Mucosa of gallbladder (tissue), 1 donor: ENCODE measurements at places on chromosomes 7 and 10.

- DNase-seq: no peak
Observed at GRCh38 chr7:134548877-134549276, at the start of gene AKR1B15. TSS of gene AKR1B15 (plus strand) at chr7:134549110. CDS start at chr7:134564620, 15,510 bp downstream.

- DNase-seq: peak; percentile 21
Observed at GRCh38 chr7:152504367-152504766, 68.6 kb upstream of the KMT2C start.

GRCh38 chr7:34036051-34036920, 130.9 kb downstream of the BMPER start:
- DNase-seq: peak; percentile 87

GRCh38 chr10:28595613-28596012, 62.7 kb downstream of the WAC start:
- DNase-seq: no peak

- DNase-seq: no peak
Observed at GRCh38 chr10:103936022-103936421, 18.0 kb upstream of the STN1 start.

- DNase-seq: no peak
Observed at GRCh38 chr10:55212051-55212450, 411.0 kb upstream of the PCDH15 start.

- peak; percentile 22 for DNase-seq
Observed at GRCh38 chr10:31320550-31321211, 1.7 kb downstream of the ZEB1 start.

GRCh38 chr10:123884351-123884906, 7.2 kb downstream of the CPXM2 start:
- no peak for DNase-seq

DNA sequence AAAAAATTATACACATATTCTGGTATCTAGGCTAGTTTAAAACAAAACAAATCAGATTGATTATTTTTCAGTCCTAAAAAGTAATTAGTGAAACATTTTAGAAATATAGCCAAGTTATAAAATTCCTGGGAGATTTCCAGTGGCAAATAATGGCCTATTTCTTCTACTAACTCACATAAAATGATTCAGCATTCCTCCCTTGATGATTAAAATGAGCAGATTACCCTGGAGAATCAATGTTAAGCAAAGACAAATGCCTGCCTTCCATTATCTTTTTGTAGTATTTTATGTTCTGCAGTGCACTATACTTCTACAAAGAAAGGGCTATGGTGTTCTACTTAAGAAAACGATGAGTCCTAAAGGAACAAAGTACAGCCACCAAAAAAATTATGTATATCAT, 53.6 kb downstream of the PARD3 start:
- no peak for DNase-seq

DNA sequence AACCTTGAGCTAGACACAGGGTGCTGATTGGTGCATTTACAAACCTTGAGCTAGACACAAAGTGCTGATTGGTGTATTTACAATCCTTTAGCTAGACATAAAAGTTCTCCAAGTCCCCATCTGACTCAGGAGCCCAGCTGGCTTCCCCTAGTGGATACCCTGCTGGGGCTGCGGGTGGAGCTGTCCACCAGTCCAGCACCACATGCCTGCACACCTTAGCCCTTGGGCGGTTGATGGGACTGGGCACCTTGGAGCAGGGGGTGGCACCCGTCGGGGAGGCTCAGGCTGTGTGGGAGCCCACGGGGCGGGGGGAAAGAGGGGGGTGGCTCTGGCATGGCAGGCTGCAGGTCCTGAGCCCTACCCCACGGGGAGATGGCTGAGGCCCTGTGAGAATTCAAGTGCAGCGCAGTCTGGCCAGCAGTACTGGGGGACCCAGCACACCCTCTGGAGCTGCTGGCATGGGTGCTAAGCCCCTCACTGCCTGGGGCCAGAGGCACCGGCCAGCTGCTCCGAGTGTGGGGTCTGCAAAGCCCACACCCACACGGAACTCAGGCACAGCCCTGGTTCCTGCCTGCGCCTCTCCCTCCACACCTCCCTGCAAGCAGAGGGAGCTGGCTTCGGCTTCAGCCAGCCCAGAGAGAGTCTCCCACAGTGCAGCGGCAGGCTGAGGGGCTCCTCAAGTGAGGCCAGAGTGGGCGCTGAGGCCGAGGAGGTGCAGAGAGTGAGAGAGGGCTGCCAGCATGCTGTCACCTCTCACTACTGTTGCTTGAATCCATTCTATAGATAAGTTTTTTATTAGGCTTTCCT, 369.8 kb upstream of the SMIM30 start:
- no peak for DNase-seq

DNA sequence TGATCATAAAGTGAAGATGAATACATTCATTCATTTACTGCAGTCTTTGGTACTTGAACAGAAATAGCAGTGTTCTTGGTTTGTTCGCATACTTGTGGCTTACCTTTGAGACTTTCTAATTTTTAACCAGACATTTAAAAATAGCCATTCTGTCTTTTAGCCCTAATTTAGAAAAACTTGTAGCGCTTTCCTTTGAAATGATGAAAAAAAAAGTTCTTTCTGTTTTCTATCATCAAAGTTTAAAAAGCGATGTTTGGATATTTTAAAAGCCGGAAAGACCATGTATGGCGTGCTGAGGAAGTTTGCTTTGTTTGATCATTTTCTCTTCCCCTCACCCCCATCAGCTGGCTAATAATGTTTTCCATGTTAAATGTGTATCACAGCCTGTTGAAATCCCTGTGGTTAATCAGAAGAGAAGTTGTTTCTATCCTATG, 116.3 kb downstream of the CUX1 start:
- DNase-seq: no peak

- DNase-seq: no peak
Observed at GRCh38 chr7:8360564-8361153, 72.8 kb upstream of the NXPH1 start.

- DNase-seq: no peak
Observed at GRCh38 chr10:130713135-130713534, 576.9 kb downstream of the GLRX3 start.

DNA sequence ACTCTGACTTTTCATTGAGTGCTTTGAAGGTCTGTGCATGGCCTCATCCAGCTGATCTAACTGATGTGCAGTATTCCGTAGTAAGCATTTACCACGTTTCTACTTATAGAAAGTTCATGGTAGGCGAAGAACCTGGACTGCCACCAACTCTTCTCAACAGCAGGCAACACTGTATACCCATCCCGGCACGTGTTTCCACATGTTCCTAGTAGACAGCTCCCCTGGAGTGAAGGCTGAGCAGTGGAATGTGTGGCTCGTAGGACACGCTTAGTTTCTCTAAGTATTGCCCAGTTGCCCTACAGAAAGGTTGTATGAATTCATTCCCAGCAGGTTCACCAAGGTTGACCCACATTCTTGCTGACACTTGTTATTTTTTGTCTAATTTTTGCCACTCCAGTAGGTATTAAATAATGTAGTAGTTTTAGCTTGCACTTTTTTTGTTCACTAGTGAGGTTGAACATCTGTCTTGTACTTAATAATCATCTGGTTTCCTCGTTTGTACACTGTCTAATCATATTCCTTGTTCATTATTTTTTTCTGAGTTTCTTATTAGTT, 15.2 kb downstream of the PROSER2 start:
- DNase-seq: no peak

DNA sequence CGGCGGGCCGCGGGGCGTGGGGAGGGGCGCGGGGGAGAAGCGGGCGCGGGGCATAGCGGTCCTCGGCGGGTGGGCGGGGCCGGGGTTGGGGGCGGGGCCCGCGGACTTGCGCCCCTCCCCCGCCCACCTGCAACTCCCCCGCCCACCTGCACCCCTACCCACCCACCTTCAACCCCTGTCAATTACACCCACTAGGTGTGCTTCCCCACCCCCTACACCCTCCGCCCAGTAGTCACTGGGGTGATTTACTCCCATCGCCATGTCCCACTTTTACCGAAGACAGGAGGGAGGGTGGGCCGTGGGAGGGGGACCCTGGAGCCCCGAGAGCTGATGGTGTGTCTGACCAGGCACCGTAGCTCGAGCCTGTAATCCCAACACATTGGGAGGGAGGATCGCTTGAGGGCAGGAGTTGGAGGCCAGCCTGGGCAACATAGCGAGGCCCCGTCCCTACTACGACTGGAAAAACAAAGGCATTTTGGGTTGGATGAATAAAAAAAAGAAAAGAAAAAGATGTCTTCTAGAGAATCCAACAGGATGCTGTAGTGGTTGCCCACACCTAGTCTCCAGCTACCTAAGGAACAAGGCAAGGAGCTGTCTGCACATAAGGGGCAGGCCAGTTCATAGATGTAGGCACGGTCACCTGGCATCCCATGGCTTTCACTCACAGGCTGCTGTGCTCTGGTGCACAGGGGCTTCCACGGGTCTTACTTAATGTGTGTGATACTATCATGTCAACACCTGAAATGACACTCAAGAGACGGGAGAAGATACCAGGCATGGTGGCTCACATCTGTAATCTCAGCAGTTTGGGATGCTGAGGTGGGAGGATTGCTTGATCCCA, 761 bp downstream of the KCTD7 start:
- DNase-seq: no peak

DNA sequence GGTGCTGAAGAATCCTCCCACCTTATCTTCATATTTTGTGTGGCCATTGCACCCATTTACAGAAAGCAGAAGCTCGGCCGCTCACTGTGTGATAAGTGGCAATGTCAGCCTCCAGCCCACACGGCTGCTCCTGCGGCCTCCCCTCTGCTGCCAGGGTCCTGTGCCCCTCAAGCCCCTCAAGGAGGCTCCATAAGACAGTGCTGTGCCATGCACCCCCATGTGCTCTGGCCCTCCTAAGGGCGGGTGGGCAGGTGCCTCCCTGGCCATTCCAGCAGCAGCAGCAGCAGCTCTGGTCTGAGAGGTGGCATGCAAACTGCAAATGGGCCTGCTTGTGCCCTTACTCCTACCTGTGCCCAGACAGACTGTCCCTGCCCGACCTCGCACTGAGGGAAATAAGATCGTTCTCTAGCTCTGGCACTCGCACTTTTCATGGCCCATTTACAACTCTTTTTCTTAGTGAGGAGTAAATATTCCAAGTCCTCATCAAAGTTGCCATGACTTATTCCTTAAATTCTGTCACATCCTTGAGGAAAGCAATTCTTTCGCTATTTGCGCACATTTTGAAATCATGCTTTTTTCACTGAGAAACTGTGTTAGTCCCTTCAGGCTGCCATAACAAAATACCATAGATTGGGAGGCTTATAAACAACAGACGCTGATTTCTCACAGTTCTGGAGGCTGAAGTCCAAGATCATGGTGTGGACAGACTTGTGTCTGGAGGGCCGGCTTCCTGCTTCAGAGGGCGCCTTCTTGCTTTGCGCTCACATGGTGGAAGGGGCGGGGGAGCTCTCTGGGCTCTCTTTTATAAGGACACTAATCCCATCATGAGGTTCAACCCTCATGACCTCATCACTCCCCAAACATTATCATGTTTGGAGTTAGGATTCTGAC, 187.8 kb downstream of the COBL start:
- DNase-seq: no peak

GRCh38 chr10:11896549-11897200, 73.5 kb downstream of the PROSER2 start:
- no peak for DNase-seq

- DNase-seq: no peak
Observed at GRCh38 chr7:145016068-145016467, 180.2 kb upstream of the TPK1 start.

- DNase-seq: no peak
Observed at GRCh38 chr10:73456187-73456890, 23.0 kb upstream of the MSS51 start.

GRCh38 chr7:85289279-85289678, 102.4 kb upstream of the SEMA3D start:
- DNase-seq: no peak

DNA sequence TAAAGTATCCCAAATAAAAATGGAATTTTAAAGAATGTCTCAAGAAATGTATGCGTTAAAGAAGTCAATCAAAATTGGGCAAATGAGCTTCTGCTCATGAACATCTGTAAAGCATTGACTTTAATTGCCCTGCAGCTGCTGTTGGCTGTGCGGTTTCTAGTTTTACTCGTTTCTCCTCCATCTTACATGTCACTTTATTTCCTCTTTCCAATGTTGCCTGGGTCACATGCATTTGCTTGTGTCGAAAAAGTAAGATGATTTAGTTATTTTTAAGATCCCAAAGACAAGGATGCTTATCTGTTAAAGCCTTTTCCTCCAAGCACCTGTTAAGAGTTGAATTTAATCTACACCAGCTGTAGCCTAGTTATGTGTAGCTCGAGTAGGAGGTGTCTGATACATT, 310.4 kb downstream of the EXOC4 start:
- DNase-seq: no peak

GRCh38 chr10:63072951-63073350, 60.2 kb upstream of the NRBF2 start:
- no peak for DNase-seq

DNA sequence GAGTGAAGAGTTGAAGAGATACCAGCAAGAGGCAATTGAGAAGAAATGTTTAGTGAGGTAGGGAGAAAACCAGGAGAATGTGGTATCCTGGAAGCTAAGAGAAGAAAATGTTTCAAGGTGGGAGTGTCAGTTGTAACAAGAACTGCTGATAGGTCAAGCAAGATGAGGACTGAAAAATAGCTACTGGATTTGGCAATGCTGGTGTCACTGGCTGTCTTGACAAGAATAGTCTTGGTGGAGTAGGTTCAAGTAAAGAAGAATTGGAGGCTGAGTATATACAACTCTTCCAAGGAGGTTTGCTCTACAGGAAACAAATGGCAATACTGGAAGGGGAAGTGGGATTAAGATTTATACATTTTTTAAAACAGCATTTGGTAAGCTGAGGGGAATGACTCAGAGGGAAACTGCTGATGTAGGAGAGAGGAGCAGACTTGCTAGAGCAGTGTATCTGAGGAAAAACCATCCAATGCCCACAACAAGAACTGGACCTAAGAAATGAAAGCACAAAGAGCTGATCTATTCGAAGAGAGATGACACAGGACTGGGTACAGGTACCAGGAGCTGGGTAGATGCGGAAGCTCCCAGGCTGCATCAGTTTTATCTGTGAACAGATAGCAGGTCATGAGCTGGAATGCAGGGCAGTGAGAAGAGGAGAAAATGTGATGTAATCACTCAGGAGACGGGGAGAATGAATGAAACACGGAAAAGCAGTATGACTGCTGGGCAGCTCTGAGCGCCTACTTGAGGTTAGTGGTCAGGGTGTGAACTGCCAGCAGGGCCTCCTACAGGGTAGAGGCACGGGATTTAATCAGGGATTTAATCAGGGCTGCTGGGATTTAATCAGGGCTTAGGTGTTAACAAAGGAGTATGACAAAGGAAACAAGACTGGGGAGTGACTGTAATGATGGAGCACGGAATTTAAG, 34.5 kb downstream of the FAM25A start:
- no peak for DNase-seq

- no peak for DNase-seq
Observed at GRCh38 chr10:108982159-108982558, 941.2 kb downstream of the XPNPEP1 start.

- DNase-seq: peak; percentile 69
Observed at GRCh38 chr7:128259131-128260061, 18.3 kb downstream of the LEP start.

GRCh38 chr7:92634205-92634604, 44.0 kb upstream of the FAM133B start:
- no peak for DNase-seq
